RWPE2 (cell line): ENCODE measurements at places on chromosomes 2 and 18.

DNA sequence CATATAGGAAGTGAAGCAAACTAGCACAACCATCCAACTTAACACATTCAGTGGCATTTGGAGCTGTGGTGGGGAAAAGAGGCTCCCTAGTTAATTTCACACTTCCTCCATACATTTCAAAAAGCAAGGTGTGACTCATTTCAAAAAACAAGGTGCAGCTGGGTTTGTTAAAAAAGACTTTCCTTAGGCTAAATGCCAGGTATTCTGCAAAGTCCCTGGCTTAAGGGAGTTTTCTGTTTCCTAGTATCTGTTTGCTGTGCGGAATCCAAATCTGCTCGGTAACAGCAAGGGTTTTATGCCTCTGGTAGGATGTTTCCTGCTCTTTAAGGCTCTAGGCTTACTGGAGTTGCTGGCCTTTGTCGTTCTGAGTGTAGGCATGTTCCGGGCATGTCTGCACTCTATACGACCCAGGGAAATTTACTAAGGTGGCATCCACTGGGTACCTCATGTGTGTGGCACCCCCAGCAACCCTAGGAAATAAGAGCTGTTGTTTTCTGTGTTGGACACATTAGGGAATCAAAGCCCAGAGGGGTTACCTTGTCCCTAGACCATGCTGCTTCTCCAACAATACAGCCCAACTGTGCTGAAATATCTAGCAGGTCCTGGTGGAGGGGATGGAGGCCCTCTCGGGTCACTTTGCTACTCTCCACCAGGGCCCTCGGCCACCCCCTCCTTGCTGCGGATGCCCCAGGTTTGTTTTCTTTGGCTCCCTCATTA is 634 bp upstream of the MSGN1 start:
- H3K4me3 ChIP-seq, result no peak overlapping the region
- H3K27ac ChIP-seq, result peak overlapping the region; percentile 53
- no peaks in the 10 kb centered on the region for H3K27me3 ChIP-seq
- H3K4me1 ChIP-seq, result peaks cover 31% of the 10 kb centered on the region

DNA sequence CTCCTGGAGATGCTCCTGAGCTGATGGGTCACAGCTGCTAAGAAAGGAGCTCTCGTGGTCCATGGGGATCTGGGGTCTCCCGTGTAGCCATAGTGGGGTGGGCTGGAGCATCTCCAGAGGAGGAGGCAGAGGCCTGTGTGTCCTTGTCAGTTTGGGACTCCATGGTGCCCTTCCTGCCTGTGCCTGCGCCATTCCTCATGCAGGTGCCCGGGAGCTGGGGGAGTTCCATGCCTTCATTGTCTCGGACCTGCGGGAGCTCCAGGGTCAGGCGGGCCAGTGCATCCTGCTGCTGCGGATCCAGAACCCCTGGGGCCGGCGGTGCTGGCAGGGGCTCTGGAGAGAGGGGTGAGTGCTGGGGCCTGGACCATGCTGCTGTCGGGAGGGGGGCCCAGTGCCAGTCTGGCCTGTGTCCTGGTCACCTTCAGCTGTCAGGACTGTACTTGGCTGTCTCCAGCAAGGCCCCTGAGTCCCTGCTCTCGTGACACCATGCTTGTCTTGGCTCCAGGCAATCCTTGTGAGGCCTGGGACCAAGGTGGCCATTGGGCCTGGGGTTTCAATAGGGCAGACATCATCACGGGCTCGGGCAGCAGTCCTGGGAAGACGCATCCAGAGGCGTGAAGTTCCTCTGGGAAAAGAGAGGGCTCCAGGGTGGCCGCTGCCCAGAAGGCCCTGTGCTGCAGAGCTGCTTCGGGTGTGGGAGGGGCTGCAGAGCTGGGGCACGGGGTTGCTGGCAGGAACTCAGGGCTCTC is 7.3 kb downstream of the CAPN10 start:
- H3K4me3 ChIP-seq, result no peak overlapping the region
- no peaks in the 10 kb centered on the region for H3K4me1 ChIP-seq
- no peak overlapping the region for H3K27ac ChIP-seq

DNA sequence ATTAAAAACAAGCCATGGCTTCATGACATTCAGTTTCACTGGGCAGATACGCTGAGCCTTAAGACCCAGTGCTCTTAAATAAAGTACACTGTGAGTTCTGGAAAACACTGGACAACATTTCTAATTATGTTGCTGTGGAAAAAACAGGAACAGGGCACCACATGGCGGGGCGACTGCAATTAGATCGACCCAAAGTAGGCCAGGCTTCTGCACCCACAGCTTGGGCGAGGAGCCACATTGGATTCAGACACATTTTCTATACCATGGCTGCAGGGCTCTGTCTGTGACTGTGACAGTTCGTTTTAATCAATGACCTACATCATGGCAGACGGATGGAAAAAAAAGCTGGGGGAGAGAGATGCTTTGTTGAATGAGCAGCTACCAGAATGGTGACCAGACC is 227.2 kb upstream of the HS6ST1 start:
- no peaks in the 10 kb centered on the region for H3K27me3 ChIP-seq
- H3K4me1 ChIP-seq, result no peaks in the 10 kb centered on the region
- H3K4me3 ChIP-seq, result no peak overlapping the region
- no peaks in the 10 kb centered on the region for H3K36me3 ChIP-seq
- H3K27ac ChIP-seq, result no peak overlapping the region

DNA sequence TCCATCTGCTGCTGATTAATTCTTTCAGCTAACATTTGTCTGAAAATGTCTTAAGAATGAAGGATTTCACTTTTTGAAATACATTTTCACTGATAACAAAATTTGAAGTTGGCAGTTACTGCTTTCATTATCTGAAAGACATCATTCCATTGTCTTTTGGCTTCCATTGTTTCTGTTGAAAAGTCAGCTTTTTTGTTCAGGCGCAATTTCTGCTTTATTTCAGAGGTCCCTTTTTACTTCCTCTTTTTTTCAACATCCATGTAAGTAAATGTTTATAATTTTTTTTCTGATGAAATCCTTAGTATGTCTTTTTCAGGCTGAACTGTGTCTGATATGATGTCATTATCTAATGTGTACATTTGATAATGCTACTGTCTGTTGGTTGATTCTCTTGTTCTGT is 184.2 kb downstream of the RND3 start:
- H3K27ac ChIP-seq, result no peak overlapping the region
- no peak for DNase-seq
- no peaks in the 10 kb centered on the region for H3K4me1 ChIP-seq
- no peaks in the 10 kb centered on the region for H3K27me3 ChIP-seq
- 0 out of 2 replicates have a peak, but pooled peaks cover 4% of the 10 kb centered on the region for H3K36me3 ChIP-seq

DNA sequence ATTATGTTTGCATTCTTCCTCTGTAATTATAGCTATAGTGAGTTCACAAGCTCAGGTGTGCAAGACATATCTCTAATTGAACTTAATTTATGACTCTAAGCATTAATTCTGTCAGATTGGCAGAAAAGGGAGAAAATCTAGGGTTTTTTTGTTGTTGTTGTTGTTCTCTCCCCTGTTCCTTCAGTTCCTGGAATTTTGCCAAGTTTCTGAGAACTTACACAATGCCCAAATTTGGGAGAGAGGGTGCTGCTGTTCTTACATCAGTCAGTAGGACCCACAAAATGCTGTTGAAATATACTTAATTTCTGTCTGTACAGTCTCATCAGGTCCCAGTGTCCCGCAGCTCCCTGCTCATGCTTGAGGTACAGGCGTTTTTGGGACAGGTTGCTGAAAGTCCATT is 221.8 kb upstream of the RBMS1 start:
- no peak overlapping the region for H3K27ac ChIP-seq
- H3K36me3 ChIP-seq, result no peaks in the 10 kb centered on the region
- no peaks in the 10 kb centered on the region for H3K4me1 ChIP-seq
- no peak overlapping the region for H3K4me3 ChIP-seq

DNA sequence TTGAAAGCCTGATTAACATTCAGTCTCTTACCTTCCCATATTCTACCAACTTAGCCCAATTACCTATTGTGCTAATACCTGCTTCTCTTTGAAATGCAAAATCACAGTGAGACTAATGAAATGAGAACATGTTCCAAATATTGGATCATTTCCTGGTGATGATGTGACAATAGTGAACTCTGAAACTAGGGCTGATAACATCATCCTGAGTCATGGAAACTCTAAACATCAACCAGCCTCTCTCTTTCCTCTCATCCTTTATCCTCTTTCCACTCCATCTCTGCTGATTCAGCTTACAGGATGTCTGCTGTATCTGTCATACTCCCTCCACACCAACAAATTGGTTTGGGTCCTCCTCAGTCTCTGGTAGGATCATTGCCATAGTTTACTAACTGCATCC is 98.8 kb upstream of the NCKAP5 start:
- peaks cover 4% of the 10 kb centered on the region for H3K4me1 ChIP-seq
- no peak for DNase-seq
- no peaks in the 10 kb centered on the region for H3K36me3 ChIP-seq
- no peak overlapping the region for H3K27ac ChIP-seq

DNA sequence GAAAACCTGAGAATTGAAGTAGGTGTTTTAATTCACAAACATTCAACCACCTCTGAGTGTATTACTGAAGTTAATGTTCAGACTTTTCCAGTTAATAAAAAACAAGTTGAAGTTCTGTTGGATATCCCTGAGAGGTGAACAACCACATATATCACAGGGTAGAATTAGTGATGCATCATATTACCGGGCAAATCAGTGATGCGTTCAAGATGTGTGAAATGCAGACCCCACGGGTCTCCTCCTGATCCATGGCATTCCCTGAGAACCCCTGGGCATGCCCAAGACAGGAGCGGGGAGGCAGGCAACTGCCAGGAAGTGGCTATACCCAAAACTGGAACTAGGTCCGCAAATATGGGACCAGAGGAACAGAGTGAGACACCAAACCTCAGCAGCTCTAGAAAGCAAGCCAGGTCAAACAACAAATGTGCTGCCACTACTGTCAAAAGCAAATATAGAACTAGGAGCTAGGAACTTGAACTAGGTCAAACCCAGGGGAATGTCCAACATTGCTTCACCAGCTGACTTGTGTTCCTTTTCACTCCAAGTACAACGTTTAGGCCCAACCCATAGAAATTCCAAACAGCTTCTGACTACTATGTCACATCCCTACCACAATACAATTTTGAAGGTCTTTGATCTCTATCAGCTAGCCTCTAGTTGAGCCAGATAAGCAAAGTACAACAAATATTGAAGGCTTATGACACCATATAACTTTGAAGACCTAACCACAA is 20.2 kb downstream of the PSTPIP2 start:
- H3K36me3 ChIP-seq, result no peaks in the 10 kb centered on the region
- H3K27me3 ChIP-seq, result no peaks in the 10 kb centered on the region
- H3K27ac ChIP-seq, result no peak overlapping the region
- no peak overlapping the region for H3K4me3 ChIP-seq
- peaks cover 12% of the 10 kb centered on the region for H3K4me1 ChIP-seq
- no peak for DNase-seq

DNA sequence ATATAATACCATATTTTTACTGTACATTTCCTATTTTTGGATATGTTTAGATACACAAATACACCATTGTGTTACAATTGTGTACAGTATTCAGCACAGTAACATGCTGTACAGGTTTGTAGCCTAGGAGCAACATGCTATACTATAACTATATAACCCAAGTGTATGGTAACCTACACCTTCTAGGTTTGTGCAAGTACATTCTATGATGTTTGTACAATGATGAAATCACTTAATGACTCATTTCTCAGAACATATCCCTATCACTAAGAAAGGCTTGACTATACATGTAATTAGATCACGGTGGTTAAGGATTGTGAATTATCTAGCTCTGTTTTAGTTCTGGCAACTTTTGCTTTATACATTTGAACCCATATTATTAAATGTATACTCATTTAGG is 31.3 kb downstream of the NPHP1 start:
- DNase-seq, result no peak
- H3K36me3 ChIP-seq, result peaks cover 5% of the 10 kb centered on the region; the same call in 1 of the 2 replicates
- no peak overlapping the region for H3K4me3 ChIP-seq
- peaks cover 13% of the 10 kb centered on the region for H3K4me1 ChIP-seq
